ENCODE measurements at places on chromosomes 7 and 10.
A peak's percentile ranks its signal among the peaks of the same experiment; 100 is the strongest.

DNA sequence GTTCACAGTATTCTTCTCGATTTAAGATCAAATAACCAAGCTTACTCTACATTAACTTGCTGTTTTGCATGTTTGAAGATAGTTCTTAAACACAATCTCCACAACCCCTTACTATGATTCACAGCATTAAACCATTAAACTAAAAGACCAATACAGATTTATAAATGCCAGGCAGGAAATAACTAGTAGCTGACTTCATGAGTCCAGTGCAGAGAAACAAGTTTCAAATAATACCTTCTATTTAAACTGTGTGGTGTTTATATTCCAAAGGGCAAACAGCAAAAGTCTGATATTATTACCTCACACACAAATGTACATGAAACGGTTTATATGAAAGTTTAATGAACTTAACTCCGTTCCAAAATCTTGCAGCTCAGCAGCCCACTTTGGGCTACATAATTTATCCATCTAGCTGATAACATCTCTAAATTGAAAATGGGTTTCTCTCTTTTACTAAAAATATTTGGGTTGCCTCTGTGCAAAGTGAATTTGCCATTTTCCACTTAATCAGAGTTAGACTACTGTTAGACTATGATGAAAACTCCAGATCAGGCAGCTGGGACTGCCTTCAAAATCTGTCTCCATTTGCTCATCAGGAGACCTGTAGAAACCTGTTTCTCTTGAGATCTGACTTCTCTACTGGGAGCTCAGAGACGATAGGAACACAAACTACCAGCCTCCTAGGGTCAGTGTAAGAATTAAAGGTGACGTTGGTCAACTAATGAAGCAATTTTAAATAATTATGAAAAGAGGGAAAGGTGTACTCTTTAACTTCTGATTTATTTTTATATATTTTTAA is 287.3 kb downstream of the FZD1 start:
- no peak for DNase-seq

DNA sequence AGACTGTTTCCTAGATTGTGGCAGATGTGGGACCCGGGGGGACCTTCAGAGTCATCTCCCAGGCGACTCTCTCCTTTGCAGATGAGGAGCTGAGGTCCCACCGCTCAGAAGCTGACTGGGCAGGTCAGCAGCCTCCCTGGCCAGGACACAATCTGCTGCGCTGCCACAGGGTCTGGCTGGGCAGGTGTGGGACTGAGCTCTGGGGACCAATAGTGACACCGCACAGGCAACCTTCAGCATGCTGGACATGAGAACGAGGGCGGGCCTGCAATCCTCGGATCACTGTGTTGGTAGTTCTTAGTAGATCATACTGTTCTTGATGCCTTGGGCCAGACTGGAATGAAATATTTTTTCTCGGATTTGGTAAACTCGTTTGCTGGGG is 20.5 kb upstream of the CRYGN start:
- no peak for DNase-seq

- DNase-seq = no peak
Observed at GRCh38 chr7:51639661-51640334, 323.2 kb upstream of the COBL start.

GRCh38 chr10:8596929-8597472 is 542.5 kb downstream of the GATA3 start:
- DNase-seq = no peak

GRCh38 chr7:77888998-77889397 is 90.4 kb downstream of the PHTF2 start:
- DNase-seq = no peak

- DNase-seq = no peak
Observed at GRCh38 chr7:150994141-150994837, 3.5 kb downstream of the NOS3 start.

DNA sequence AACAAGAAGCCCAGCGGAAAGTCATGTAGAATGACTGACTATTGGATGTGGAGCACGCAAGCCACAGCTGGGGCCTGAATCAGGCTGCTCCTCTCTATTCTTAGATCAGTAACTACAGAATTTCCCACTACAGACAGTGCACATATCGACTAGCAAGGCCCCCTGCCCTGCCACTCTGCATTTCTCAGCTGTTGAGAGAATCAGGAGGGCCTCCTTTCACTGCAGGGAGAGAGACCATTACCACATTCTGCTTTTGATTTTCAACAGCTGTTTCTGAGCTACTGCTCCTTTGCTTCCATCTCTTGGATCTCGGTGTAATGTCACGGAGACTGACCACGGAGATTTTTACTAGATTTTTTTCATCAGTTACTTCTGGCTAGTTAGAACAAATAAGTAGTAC is 73.8 kb downstream of the PON1 start:
- DNase-seq = no peak

- peak; percentile 61 for DNase-seq
Observed at GRCh38 chr7:601595-602340, 82.1 kb upstream of the PDGFA start.

DNA sequence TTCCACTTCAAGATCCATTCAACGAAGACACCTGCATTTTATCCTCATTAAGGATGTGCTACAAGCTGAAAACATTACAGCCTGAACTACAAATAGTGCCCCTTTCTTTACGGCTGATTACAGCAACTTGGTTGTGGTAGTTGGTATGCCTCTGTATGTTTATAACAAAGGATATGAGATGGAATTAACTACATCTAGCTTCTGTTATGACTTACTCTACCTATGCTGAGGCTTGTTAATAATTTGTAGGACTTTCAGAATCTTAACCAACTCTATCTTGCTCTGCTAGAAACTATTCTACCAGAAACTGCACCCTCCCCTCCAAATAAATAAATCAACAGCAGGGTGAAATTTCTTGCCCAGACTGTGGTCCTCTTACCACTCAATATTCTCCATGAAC is 448.1 kb downstream of the GRM8 start:
- no peak for DNase-seq

DNA sequence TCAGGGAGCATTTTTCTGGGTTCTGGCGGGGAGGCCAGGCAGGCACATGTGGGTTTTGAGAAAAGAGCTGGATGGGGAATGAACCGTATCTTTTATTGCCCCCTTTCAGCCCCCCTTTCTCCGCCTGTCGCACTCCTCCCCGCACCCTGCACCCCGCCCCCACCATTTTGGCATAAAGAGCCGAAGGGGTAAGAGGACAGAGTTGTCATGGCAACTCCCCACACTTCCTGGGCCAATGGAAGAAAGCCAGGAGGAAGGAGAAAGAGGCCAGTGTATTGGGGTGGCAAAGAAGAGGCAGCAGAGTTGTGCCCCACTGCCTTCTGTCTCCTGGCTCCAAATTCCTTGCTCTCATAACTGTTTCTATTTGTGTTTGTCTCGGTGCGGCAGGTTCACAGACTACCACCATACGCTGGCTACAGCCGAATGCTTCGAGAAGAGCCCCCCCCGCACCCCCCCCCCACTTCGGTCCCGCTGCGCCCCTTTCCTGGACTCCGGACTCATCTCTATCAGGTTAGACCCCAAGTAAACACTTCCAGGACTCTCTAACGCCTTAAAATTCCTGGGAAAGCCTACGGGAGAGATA is 3.4 kb downstream of the KCNIP2 start:
- no peak for DNase-seq

GRCh38 chr7:127359011-127359410 is 33.5 kb downstream of the ZNF800 start:
- DNase-seq = no peak

- no peak for DNase-seq
Observed at GRCh38 chr10:54478601-54479000, 322.4 kb downstream of the PCDH15 start.

- no peak for DNase-seq
Observed at GRCh38 chr10:17644485-17644943, 563 bp downstream of the STAM start.

- no peak for DNase-seq
Observed at GRCh38 chr10:103517234-103518085, 24.0 kb downstream of the NEURL1 start.

- DNase-seq = no peak
Observed at GRCh38 chr10:122068844-122069243, 79.9 kb downstream of the TACC2 start.

GRCh38 chr7:8176370-8177081 is 85.4 kb downstream of the ICA1 start:
- peak; percentile 7 for DNase-seq

DNA sequence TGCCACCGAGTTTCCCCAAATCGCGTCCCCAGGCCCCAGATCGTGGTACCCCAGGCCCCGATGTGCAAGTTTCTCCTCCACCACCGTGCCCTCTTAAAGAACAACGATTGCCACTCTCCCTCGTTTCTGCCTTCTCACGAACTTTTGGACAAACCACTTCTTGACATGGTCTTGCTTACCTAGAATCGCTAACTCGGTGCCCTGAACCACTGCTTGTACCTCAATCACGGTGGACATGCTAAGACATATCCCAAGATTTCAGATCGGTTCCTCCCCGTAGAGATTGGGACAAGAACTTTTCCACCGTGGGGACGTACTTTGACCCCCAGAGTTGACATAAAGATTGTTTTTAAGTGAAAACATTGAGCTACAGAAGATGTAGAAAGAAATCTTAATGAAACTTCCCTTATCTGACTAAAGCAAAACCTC is 477 bp upstream of the ZC3HAV1 start:
- no peak for DNase-seq

- no peak for DNase-seq
Observed at GRCh38 chr7:135704074-135704473, 23.9 kb downstream of the SLC13A4 start.

- DNase-seq = no peak
Observed at GRCh38 chr10:126321440-126321839, 66.8 kb downstream of the ADAM12 start.

- no peak for DNase-seq
Observed at GRCh38 chr10:4943821-4944220, 19.4 kb upstream of the AKR1C1 start.

GRCh38 chr7:17600340-17600752 is 301.9 kb downstream of the AHR start:
- DNase-seq = no peak

DNA sequence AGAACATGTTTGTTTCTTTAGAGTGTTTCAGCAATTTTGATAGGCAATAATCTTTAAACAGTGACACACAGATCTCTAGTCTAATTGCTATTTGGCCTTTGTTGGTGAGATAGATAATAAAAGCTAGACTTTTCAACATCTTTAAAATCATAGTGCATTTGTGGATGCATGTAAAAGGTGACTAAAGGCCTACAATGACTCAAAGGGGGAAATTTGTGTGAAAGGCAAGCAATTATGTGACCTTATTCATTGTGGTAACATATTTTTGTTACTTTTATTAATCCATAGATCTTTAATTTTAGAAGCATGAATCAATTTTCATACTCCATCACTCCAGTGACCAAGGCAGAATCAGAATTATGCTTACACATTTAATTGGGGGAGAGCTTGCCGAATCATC is 299.7 kb downstream of the DGKB start:
- DNase-seq = no peak

DNA sequence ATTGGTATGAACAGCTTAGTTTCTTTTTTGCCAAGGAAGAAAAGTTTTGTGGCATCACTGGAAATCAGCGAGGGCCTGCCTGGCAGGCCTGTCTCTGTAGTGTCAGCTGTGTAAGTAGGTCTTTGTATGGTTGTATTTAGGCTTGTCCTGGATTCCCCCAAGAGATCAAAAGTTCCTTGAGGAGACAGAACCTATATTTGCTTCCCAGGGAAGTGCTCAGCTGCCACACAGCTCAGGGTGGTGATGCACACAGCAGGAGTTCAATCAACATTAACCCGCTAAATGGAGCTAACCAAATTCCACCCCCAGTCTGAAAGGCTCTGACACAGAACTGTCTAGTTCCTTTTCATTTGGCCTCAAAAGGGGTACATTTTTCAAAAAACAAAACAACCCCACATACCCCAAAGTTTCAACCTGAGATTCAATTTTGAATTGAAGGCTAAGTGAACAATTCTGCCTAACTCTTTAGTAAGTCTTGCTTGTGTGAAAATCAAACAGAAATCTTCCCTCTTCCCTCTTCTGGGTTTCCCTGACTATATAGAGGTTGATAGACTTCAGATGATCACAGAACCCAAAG is 124.4 kb downstream of the CLEC2L start:
- no peak for DNase-seq

GRCh38 chr10:17533731-17534130 is 79.3 kb upstream of the ST8SIA6 start:
- DNase-seq = no peak

- DNase-seq = peak; percentile 52
Observed at GRCh38 chr10:117216611-117217195, 19.4 kb downstream of the KCNK18 start.

DNA sequence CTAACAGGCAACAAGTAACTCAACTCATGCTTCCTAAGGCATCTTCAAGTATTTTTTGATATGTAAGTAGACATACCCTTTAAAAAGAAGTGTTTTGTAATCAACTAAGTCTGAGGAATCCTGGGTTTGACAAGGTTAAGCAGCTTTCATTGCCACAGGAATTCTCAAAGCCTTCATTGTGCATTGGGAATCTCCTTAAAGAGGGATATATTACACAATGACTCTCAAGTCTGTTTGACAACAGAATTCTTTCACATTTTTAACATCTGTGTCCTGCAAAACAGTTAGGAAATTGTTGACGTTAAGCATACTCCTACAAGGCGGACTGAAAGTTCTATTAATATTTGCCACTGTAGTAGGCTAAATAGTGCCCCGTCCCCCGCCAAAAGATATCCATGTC is 71.4 kb downstream of the SGMS1 start:
- no peak for DNase-seq

DNA sequence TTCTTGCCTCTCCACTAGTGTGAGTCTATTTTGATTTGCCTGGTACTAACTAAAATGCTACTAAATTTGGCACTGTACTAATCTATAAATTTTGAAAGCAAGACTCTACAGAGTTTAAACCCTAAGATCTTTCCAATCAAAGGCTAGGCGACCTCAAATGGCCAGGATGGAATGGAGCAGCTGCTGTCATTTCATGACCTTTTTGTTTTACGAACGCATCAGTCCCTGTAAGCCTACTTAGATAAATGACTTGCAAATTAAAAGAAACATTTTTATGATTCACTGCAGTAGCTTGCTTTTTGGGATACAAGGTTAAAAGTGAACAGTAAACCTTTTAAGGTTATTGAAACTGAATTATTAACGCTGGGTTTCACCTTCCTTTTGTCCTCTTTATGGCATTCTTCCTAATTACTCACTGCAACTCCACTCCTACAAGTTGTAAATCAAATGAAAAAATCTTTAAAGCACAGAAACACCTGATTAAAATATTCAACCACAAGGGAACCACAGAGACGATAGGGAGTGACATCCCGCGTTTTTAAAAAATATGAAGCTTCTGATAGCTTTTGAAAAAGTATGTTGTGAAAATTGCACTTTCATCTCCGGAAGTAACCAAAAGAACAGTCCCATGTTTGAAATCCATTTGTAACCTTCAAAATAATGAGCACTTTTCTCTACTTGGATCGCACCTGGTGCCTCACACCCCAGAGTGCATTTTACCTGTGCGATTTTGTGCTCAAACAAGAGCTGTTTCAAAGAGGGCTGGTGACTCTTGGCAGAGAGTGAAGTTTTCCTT is 595.1 kb downstream of the PARD3 start:
- DNase-seq = no peak

DNA sequence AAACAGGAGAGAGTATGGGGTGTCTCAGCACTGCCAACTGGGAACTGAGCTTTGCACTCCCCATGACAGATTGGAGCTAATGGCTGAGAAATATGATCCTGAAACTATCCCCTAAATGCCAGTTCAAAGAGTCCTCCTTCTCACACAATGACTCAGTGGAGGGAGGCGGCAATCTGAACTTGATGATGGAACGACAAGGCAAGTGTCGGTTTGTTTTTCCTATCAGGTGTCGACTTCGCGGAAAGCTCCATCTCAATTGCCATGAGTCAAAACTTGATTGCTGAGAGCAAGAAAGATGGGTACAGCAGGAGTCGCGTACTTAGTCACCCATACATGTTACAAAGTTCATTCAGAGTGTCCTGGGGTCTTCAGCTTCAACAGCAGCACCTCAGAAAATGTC is 52.5 kb downstream of the NPY start:
- no peak for DNase-seq

Data from stimulated activated CD8-positive, alpha-beta memory T cell treated with anti-CD3 and anti-CD28 coated beads, Interleukin-7, amount 100 ng/mL, for 1 hour (primary cell).